HCT116 (cell line): ENCODE measurements at places on chromosomes 4 and X.

DNA sequence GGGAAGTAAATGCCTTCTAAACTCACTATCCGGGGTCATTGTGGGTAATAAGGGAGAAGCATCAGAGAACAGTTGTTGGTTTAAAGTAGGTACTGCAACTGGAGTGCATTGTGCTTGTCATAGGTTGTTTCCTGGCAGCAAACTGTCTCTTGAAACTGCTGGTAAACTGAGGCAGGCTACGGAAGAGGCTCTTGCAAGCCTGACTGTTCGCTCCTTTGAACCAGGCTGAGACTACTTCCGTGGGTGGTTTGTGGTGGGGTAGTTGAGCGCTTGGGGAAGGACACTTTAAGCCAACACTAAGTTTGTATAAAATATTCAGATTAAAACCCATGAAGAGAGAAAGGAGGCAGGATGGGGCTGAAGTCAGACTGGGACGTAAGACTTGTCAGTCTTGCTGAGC, 45.2 kb upstream of the WDR1 start:
- no peak for DNase-seq

DNA sequence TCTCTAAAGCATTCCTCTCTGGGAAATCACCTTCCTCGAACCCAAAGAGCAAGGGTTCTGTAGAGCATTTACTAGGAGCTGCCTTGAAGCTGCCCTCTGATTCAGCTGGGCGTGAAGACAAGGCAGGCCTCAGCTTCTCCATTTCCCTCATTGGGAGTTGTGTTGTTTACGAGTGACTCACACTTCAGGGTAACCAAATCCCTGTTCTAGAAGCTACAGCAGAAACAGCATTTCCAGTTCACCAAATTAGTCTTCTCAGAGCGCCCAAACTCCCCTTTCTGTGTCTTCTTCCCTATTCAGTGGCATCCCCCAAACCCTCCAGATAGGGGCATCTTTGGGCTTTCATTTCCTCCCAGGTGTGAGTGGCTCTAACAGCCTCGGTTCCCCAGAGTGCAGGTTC, 863 bp upstream of the XPNPEP2 start:
- no peak for DNase-seq

GRCh38 chrX:12610079-12610478, 181.1 kb upstream of the PRPS2 start:
- no peak for DNase-seq

DNA sequence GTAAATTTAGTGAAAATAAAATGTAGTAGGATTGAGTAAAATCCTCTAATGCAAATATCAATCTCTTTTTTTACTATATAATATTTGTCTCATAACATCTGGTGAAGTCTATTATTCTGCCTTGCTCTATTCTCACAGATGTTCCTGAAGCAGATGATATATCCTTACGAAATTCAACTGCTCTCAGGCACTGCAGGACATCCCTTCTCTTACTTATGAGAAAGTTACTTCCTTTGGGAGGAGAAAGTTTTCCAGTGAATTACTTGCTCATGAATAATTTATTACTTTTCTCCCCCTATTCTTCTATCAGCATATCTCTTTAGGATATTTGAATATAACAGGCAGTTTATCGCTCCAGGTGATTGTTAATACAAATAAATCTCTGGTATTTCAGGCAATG, 75.6 kb upstream of the AGA start:
- no peak for DNase-seq

- DNase-seq = no peak
Measured at GRCh38 chr4:111649308-111649707, 495.9 kb upstream of the FAM241A start.
